ENCODE measurements at places on chromosomes 7 and 10.

GRCh38 chr10:114822444-114823076 is 980 bp downstream of the FHIP2A start:
- DNase-seq = peak; percentile 18

- DNase-seq = no peak
Measured at GRCh38 chr7:117272017-117272759, 50.7 kb downstream of the WNT2 start.

DNA sequence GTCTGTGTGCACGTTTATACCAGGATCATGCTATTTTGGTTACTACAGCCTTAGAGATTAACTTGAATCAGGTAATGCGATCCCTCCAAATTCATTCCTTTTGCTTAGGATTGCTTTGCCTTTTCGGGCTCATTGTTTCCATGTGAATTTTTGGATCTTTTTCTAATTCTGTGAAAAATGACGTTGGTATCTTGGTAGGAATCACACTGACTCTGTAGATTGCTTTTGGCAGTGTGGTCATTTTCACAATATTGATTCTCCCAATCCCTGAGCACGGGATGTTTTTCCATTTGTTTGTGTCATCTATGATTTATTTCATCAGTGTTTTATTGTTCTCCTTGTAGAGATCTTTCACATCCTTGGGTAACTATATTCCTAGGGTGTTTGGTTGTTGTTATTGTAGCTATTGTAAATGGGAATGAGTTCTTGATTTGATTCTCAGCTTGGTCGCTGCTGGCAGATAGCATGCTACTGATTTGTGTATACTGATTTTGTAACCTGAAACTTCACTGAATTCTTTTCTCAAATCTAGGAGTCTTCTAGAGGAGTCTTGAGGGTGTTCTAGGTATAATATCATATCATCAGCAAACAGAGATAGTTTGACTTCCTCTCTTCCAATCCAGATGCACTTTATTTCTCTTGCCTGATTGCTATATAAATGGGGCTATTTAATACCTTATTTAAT is 18.2 kb downstream of the SNX8 start:
- DNase-seq = no peak

GRCh38 chr7:29214816-29215215 is 20.2 kb downstream of the CHN2 start:
- no peak for DNase-seq

DNA sequence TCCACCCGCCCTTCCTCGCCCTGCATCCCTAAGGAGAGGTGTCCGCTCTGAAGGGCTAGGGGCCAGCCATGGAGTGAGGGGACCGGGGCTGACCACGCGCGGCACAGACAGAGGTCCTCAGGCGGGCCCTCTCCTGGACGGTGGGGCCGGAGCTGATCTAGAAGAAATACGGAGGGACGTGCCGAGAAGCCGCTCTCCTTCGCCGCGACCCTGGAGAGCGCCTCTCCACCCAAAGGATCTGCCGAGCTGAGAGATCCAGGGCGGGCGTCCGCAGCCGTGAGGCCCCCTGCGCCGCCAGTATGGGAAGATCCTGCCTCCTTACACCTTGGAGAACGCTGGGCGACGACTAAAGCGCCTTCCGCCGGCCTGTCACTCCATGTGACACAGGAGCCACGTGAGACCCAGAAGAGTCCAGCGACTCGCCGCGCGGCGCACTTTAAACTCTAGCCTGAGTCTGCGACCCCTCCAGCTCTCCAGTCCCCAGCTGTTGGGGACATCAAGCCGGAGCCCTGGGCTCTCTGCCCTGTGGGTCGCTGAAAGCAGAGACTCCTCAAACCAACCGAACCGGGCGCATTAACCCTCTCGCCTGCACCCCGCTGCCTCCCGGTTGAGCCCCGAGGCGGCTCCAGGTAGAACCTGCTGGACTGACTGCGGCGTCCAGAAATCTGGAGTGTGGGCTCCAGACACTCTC is 1.5 kb upstream of the SFMBT2 start:
- no peak for DNase-seq

- DNase-seq = no peak
Measured at GRCh38 chr10:17580885-17581284, 36.3 kb downstream of the HACD1 start.

- peak; percentile 48 for DNase-seq
Measured at GRCh38 chr7:37352974-37353948, 95.4 kb downstream of the ELMO1 start.

GRCh38 chr10:43899224-43899959 is 250.7 kb upstream of the ZNF32 start:
- DNase-seq = no peak

- no peak for DNase-seq
Measured at GRCh38 chr10:17344206-17344605, 110.2 kb downstream of the ST8SIA6 start.

GRCh38 chr10:80322711-80323110 is 33.3 kb upstream of the MAT1A start:
- no peak for DNase-seq

DNA sequence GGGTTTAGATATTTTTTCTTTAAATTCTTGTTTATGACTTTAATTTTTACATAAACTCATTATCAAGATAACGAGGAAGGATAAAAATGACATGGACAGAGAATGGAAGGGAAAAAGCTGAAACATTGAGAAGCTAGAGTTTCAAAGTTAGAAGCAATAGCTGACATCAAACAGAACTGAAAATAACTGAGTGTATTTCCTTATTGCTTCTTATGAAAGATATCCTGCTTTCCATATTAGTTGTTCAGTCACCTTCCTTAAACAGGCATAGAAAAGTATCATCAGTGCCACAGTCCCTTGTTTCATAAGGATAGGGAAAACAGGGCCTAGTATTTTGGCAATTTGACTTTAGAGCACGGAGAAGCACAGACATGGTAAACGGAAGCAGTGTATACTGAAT is 460.5 kb upstream of the GHITM start:
- DNase-seq = no peak

DNA sequence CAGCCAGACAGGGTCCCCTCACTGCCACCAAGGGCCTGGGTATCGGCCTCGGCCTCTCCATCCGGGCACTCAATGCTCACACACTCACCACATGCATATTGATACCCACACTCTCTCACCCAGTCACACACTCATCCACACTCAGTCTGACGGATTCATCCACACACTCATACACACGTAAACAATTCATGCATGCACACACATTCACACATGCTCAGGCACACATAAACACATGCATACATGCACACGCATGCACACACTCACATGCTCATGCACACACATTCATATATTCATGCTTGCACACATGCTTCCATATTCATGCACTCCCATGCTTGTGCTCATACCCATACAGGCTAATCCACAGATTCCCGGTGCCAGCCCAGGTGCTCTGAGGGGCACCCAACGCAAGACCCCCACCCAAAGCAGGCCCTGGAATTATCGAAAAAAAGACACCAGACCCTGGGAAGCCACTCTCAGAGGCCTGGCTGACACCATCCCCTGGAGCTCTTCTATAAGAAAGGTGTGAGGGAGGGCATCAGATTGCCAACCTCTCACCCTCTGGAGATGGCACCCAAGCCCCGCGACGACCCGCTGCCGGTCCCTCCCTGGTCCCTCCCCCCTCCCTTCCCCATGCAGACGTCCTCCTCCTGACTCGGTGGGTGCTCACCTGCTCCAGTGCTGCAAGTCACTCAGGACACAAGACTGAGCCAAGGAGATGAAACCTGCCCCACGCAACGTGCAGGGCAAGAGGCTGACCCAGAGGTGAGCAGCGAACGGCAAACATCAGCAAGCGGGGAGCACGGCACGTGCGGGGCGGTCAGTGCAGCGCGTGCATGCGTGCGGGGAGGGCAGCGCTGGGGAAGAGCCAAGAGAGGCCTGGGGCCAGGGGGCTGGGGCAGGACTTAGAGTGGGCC is 15.2 kb downstream of the STK32C start:
- DNase-seq = no peak

DNA sequence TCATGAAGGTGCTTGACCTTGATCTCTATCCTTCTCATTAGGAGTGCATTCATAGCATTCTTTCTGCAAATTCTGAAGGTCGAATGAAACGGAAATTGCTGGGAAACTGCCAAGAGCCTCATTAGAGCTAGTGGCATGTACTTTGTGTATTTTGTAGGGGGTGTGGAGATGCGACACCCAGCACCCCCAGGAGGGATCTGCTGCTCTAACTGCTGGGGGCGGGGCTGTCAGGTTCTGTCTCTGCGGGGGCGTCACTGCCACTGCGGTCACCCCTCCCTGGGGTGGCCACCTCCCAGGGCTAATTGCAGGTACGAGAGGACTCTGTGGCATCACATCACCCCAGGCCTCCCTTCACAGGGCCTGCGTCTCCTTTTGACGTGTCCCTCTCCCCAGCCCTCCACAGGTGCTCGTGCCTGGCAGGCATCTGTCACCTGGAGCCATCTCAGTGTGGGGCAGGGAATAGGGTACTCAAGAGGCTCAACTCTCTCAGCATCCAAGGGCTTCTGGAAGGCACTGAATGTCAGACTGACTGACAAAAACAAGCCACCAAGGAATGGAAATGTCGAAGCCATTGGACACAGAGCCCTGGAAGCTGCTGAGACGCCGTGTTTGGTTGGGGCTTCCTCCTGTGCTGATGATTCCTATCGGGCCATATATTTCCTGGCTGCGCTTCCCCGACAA is 151.1 kb downstream of the ACTR3B start:
- no peak for DNase-seq
